ENCODE measurements at places on chromosomes 7 and 10. TPM values are rescaled to one million over a fixed set of nuclear protein-coding genes. Genes with fewer than 3 reads are reported as not detected.

Gene LRRC61
- polyA plus RNA-seq: 33.1 TPM

Gene WEE2
- polyA plus RNA-seq: not detected

Gene SYNPO2L
- not detected for polyA plus RNA-seq

Gene ADAP1
- 2.9 TPM for polyA plus RNA-seq

Gene RTKN2
- polyA plus RNA-seq: 38.0 TPM

Gene RASSF4
- 0.67 TPM for polyA plus RNA-seq

Gene HOXA5
- not detected for polyA plus RNA-seq

Gene BEND7
- polyA plus RNA-seq: not detected

Gene NACAD
- not detected for polyA plus RNA-seq

Gene PRSS37
- polyA plus RNA-seq: not detected

Gene TUBAL3
- polyA plus RNA-seq: not detected

Gene CHRM2
- not detected for polyA plus RNA-seq

- no peak for DNase-seq
Observed at GRCh38 chr10:68330852-68331454, 911 bp upstream of the HNRNPH3 start.

DNA sequence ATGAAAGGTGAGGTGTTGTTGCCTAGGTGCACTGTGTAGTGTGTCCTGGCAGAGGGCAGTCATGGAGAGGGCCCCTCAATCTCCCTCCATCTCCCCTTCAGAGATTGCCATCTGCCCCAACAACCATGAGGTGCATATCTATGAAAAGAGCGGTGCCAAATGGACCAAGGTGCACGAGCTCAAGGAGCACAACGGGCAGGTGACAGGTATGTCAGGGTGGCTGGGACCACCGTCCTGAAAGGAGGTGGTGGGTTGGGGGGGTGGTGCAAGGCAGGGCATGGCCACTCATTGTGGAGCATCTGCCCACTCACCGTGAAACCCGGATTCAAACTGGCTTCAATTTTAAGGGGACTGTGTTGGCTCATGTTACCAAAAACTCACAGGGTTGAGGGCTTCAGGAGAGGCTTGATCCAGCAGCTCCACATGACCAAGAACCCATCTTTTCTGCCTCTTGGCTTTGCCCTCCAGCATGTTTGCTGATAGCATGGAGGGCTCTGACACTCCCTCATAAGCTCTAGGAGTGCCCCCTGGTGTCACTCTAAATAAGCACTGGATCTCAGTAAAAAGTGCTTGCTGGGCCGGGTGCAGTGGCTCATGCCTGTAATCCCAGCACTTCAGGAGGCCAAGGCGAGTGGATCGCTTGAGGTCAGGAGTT is 12.2 kb downstream of the ARPC1B start:
- DNase-seq: peak; percentile 48

DNA sequence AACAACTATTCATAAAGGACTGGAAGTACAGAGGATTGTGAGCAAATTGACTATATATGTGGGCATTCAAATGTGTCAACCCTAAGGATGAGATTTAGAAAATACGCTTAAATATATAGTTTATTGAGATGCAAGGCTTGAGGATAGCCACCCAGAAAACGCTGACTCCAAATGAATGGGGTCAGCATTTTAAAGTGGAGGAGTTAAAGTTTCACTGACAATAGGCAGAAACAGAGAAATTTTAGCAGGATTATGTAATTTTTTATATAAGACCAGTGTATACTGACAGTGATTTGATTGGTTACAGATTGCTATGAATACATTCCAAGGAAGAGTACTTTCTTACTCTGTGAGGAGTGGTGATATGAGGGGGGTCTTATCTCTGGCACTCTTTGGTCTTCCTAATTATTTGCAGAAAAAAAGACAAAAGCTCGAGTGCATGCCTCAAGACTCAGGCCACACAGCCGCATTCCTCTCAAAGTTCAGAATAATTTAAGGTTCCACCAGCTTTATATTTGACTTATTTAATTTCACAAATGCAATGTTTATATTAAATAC is 38.6 kb upstream of the ARL4A start:
- no peak for DNase-seq

DNA sequence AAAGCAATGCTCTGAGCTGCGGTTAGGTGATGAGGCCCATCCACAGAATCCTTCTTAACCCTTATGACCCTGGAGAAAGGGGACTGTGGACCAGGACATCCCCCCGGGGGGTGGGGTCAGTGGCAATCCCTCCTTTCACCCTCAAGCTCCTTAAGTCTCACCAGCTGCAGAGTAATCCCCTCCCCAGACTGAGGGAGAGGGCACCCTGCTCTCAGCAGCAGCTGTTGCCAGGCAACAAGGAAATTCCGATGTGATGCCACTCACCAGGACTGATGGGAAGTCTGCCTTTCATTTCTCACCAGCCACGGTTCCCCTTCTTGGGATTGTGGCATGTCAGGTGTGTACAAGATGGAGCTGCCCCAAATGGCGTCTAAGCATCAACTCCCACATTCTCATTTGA is 129.6 kb downstream of the DOCK1 start:
- no peak for DNase-seq

GRCh38 chr7:131653418-131654248 is 97.2 kb upstream of the PODXL start:
- no peak for DNase-seq

DNA sequence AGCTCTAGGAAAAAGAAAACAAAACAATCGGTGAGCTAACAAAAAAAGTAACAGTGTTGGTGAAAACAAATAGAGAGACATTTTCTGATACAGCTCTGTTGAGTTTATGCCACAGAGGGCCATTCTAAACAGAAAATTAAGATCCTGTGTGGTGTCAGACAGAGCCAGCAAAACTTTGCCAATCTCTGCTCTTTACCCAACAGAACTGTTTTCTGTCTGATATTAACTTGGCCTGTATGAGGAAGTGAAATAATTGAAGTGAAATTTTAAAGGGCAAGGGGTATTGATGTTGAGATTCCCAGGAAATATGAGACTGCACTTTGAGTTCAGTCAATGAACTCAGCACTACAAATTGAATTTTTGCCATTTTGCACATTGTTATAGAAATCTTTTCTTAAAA is 101.0 kb downstream of the AOAH start:
- DNase-seq: no peak

DNA sequence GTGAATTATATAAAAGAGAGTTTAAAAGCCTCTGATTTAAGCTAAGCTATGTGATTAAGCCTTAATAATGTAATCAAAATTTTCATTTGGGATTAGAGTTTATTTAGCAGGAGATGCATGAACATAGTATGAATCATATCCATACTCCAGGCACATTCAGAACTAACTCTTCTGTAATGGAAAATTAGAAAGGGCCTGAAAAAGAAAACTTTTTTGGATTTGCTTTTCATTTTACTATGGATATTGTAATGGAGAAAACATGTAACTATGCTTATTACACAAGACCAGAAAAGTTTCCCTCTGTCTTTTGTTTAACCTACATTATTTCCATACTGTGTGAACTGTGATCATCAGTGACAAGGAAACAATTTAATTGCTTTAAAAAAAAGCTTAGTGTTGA is 22.0 kb downstream of the TES start:
- no peak for DNase-seq

GRCh38 chr7:113698556-113699220 is 220.1 kb downstream of the PPP1R3A start:
- DNase-seq: no peak

DNA sequence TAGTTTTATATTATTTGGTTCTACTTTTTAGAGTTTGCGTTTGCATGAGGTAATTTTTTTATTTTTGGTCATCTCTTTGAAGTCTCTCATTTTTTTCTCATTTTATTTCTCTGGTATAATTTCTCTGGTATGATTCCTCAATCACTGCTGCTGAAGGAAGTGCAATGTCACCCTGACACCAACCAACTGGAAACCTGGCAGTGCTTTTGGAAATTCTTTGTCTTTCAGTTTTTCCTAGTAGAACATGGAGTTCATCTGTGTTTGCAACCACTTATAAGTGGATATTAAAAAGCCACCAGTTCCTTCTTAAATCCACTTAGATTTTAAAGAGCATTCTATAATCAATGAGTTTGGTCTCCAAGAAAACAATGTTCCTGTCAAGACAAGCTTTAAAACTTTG is 291.8 kb downstream of the PRKG1 start:
- no peak for DNase-seq

DNA sequence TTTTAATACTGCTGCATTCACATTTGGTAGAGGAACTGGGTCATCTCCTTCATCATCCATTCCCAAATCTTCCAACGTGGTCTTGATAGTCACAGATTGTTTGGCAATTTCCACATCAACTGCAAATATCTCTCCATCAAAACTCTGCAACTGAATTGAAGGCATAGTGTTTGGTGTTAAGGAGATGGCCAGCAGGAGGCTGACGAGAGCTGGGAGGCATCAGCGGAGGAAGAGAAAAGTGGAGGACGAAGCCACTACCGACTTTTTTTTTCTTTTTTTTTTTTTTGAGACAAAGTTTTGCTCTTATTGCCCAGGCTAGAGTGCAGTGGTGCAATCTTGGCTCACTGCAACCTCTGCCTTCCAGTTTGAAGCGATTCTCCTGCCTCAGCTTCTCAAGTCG is 205.0 kb upstream of the KCTD7 start:
- no peak for DNase-seq

DNA sequence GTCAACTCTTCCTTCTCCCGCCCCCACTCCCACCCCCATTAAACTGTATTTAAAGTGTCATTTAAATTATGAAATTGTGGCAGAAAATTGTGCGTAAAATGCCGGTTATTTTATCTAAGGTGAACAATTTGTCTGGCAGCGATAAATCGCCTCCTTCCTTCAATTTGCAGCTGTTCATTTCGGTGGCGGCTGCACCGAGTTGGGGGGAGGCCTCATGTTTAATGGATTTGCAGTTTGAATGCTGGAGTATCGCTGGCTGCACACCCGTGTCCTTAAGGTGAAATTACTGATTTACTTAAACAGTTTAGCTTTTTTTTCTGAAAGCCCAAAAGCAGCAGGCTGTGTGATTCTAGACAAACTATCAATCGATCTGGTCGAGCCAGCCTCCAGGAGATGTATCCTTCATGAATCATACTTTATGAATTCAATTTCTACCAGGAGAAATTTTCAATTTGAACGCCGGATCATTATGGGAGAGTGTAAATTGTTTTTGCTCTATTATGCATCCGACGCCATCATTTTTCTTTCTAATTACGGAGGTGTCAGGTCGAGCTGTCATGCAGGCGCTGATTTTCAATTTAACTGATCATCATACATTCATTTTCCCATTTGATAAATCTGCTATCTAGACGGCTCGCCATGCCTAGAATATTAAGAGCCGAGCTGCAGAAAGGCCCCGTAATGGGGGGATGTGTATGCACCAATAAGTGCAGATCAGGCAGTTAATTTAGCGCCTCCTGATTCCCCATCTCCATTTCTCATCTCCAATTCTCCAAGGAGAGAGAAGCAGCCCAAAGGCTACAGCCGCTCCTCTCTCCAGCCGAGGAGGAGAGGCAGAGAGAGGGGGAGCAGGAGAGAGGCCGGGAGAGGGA is 6.5 kb downstream of the UNCX start:
- no peak for DNase-seq

DNA sequence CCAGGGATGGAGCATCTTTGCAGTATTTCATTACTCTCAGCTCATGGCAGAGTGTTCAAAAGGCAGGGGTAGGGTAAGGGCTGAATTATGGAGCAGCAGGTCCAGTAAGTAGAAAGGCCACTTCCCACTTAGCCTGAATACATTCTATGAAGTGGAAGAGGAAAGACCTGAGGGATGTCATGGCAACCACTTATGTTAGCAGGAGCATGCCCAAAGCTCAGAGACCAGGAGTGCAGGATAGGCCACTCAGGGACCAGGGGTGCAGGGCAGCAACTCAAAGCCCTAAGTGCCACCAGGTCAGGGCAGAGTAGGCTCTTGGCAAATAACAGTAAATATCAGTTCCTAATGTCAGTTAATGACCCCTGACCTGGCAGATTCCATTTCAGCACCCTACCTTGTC is 3.6 kb downstream of the SRI start:
- DNase-seq: no peak

GRCh38 chr10:59033622-59034021 is 142.8 kb upstream of the PHYHIPL start:
- DNase-seq: no peak

DNA sequence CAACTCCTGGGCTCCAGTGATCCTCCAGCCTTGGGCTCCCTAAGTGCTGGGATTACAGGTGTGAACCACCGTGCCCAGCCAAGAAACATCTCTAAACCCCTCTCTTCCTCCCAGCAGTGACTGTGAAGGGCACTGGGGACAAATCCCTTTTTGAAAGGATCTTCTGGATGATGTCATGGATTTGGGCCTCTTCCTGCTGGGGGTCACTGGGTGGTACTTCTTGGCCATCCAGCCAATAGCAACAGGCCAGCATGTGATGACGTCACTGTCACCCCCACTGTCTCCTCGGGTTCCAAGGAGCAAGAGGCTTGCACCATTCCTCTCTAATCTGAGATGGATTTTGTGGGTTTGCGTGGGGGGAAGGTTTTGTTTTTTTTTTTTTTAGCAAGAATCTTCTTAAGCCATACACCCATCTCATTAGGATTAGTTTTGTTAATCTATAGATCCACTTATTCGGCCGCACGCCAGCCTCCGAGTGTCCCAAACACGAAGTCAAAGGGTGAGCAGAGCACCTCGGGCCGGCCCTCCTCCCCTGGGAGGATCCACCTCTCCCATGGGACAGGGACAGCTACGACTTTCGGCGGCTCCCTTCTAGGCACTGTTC is 29.4 kb upstream of the TNRC18 start:
- no peak for DNase-seq

- DNase-seq: peak; percentile 82
Observed at GRCh38 chr10:100998991-100999741, 442 bp upstream of the LZTS2 start.

GRCh38 chr7:13352677-13353076 is 636.8 kb downstream of the ETV1 start:
- no peak for DNase-seq

DNA sequence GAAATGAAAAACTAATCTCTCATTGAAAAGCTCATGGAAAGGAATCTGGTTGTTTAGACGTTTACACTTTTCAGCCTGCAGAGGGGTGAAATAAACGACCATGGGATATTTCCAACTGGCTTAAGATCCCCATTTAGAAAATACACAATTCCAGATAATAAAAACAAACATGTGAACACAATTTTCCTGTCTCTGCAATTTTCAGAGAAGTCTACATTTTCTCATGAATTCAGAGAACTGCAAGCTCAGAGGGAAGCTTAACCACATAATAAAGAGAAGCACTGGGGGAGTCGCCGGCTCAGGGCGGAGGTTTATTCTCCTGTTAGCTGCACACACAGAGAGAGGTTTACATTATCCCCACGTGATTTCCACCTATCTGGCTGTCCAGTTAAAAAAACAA is 215.2 kb downstream of the FANK1 start:
- DNase-seq: no peak

- DNase-seq: no peak
Observed at GRCh38 chr10:117884592-117884991, 162.1 kb downstream of the RAB11FIP2 start.

DNA sequence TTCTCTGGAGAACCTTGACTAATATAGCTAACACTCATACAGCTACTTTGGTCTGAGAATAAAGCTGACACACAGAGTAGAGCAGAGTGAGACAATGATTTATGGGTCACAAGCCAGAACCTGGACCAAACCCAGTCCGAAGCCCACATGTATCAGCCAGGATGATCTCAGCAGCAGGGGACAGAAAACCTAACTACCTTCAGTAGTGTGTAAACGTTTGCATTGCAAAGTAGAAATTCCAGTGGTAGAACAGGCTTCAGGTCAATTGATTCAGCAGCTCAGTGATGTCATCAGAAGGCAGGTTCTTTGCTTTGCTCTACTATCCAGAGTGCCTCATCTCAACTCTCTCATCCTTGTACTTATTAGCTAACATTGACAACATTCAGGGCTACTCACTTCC is 62.5 kb upstream of the PALS2 start:
- no peak for DNase-seq

GRCh38 chr7:158536871-158537515 is 50.6 kb downstream of the PTPRN2 start:
- DNase-seq: no peak

- DNase-seq: no peak
Observed at GRCh38 chr7:144588559-144589051, 185.1 kb upstream of the NOBOX start.

All from CD4-positive, CD25-positive, alpha-beta regulatory T cell (primary cell).